SHP77 treated with DMSO at 0.1 percent for 48 hours (cell line): ENCODE measurements at places on chromosomes 2 and 18.

DNA sequence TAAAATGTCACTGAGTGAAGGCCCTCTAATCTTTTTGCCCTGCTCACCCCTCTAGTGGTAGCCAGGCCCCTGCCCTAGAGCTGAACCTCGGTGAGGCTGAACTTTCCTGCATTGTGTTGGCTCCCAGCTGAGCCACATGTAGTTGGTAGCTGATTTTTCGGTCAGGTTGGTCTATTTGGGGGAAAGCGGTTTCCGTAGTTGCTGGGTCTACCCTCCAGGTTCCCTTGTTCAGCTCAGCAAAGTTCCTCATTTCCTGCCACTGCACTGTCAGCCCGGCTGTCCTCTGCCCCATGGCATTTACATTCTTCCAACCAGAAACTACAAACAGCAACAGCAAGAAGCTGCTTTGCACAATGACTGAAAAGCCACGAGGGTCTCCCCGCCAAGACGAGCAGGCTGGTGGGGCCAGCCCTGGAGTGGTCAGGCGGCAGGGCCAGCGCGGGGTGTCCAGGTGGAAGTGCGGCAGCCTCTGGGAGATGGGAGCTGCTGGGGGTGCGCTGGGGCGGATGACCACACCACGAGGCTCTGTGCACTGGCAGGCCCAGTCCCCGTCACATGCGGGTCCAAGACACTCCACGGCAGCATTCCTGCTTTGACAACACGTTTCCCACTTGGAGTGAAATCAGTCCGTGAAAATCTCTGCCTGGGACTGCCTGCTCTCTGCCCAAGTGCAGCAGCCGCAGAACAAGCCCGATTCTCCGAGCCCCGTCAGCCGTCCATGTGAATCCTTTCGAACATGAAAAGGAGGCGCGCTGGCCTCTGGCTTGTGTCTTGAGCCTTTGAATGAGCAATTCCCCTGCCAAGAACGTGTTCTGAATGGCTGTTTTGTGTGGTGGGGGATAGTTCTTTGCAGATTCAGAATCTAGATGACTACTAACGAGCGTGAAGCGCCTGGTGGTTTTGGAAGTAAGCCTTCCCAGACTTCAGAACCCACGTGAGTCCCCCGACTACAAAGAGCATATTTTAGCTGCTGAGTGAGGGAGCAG is 159.4 kb downstream of the ASB1 start:
- no peak for DNase-seq

GRCh38 chr2:84851876-84852275 is 29.0 kb downstream of the TRABD2A start:
- no peak for DNase-seq

- no peak for DNase-seq
Measured at GRCh38 chr18:36733150-36733549, 95.7 kb downstream of the TPGS2 start.

DNA sequence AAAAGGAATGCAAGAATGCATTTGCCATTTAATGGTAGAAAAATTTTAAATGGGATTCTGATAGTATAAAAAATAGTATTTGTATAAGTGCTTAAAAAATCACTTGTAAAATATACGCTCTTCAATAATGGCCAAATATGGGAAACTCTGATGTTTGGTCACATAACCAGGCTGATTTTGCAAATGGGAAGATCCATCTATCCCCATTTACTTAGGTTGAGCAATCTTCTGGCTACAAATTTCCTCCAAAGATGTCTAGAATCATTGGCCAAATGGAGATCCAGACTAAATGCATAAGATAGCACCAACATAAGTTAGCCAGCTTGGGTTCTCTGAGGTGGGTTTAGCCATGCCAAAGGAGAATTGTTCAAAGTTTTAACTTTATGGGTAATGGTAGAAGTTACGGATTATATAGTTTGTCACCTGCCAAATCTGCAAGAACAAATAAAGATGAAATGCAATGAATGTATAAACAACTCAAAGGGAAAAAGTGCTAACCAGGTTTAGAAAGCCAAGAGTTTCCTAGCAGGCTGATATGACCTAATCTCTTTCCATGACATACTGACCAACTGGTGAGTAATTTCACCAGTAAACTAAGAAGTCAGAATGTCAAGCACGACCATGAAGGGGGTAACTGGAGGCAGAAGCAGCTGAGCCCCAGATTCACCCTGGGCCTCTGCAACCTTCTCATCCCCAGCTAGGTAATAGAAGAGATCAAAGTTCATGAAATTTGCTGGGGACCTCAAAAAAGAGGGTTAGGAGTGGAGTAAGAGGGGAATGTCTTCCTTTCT is 10.0 kb downstream of the RHOB start:
- no peak for DNase-seq
